Activated CD4-positive, alpha-beta T cell treated with anti-CD3 and anti-CD28 coated beads, Interleukin-2, amount 50 U/mL, for 16 hours (primary cell): ENCODE measurements at places on chromosomes 6 and 20.

GRCh38 chr6:131013495-131013894 lies 49.5 kb downstream of the EPB41L2 start:
- no peak for DNase-seq

DNA sequence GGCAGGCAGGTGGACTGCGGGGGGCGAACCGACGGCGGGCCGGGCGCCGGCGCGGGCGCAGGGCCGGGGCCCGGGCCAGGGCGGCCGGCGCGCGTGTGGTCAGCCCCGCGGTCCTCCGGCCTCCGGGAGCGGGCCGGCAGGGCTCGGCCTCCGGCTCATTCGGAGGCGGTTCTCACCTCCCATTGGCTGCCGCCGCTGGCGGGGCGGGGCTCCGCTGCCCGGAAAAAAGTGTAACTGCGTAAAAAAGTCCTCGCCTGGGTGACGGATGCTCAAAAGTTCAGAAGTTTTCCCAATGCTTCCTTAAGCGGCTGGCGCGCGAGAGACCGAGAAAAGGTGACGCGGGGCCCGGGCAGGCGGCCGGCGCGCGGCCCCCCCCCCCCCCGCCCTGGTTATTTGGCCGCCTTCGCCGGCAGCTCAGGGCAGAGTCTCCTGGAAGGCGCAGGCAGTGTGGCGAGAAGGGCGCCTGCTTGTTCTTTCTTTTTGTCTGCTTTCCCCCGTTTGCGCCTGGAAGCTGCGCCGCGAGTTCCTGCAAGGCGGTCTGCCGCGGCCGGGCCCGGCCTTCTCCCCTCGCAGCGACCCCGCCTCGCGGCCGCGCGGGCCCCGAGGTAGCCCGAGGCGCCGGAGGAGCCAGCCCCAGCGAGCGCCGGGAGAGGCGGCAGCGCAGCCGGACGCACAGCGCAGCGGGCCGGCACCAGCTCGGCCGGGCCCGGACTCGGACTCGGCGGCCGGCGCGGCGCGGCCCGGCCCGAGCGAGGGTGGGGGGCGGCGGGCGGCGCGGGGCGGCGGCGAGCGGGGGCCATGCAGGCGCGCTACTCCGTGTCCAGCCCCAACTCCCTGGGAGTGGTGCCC lies at the start of gene FOXC1:
TSS of gene FOXC1 (plus strand) at position 268 of the 849 bp plus-strand sequence. CDS start at position 799, 531 bp downstream.
- DNase-seq, result peak; percentile 54

GRCh38 chr6:31620586-31621319 lies at the start of gene PRRC2A:
Gene PRRC2A (plus strand): TSS chr6:31620715. CDS start chr6:31622790, 2,075 bp downstream.
- peak; percentile 80 for DNase-seq

DNA sequence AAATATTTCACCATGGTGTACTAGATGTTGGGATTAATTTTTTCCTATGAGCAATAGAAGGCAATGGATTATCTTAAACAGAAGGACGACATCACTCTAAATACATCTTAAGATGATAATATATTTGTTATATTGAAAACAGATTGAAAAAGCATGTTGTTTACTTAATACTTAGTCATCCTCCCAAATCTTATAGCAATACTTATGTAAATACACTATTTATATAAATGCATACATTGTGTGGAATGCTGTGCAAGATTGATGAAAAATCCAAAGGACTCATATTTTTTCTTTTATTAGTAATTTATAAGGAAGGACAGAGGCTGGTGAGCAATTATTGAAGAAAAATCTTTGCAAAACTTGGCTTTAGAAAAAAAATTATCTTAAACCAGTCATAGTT lies 593.5 kb downstream of the MMUT start:
- no peak for DNase-seq

DNA sequence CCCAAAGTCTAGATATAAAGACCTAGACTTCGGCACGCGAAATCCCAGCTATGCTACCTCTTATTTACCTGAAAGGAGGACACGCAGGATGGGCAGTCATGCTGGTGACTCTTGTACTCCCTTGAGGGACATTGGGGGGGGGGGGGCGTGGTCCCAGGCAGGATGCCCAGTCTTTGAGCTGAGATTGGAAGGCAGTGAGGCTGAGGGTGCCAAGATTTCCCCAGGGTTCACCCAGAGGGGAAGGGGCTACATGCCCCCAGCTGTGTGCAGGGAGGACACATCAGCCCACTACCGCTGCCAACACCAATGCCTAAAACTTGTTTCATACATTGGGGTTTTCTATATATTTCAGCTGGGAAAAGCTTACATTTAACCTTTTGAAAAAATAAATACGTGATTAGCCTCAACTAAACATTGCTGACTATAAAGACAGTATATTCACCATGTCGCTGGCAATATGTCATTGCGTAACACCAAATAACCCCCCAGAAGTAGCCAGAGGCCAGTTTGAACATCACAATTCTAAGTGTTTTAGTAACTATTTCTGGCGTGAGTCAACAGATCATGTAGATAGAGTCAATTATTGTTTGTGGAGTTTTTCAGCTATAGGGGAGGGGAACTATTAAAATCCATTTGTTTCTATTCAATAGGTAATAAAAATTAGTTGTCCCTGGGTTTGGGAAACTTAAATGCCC lies 21.6 kb downstream of the MGME1 start:
- no peak for DNase-seq

GRCh38 chr6:89371849-89372505 lies 19.5 kb upstream of the UBE2J1 start:
- DNase-seq, result peak; percentile 84

DNA sequence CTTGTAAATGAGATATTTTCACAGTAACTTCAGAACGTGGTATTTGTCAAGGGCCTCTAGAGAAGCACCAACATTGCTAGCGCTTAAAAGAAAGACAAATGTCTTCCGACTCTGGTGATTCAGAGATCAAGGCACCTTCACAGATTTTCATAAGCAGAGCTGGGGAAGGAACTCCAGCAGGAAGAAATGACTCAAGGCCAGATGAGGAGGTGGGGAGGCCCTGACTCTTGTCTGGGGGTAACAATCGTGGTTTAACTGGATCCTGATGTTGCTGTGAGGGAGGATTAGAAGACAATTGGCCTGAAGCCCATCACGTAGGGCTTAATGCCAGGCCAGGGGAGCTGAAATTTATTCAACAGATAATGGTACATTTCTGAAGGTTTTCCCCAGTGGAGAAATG lies 122.9 kb upstream of the QKI start:
- no peak for DNase-seq

DNA sequence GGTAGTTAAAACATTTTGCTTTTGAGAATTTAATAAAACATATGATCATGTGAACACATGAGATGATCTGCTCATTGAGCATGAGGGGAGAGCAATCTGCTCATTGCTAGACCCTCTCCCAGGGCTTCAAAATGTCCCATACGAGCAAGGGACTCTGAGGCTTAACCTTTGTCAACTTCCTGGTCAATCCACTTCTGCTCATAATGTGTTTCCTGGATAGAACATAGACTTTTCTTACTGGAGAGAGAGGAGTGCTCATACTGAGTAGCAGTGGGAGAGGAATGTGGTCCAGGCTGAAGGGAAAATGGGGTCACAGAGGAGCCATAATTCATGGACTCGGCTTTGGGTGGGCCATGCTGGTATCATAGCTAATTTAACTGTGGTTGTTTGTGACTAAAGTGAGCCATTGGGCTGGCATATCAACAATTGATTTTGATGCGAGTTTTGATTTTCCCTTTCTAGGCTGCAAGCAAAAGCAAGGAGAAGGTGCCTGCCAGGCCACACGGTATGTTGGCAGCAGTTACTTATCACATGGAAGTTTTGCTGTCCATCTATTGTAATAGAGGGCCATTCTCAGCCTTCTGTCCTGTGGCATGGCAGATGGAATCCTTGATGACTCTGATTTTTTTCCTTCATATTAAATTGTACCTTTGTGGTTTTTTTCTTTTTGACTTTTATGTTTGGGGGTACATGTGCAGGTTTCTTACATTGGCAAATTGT lies 20.8 kb upstream of the ADGRF4 start:
- no peak for DNase-seq

GRCh38 chr6:13488015-13488895 lies 855 bp upstream of the GFOD1 start:
- DNase-seq, result no peak

- DNase-seq, result no peak
Observed at GRCh38 chr6:19879663-19880062, 42.5 kb downstream of the ID4 start.

- DNase-seq, result peak; percentile 63
Observed at GRCh38 chr6:328136-328670, 35.9 kb downstream of the DUSP22 start.

- no peak for DNase-seq
Observed at GRCh38 chr20:6606651-6607050, 160.8 kb upstream of the BMP2 start.

- DNase-seq, result no peak
Observed at GRCh38 chr20:2252419-2252997, 43.3 kb upstream of the TGM3 start.

GRCh38 chr20:53126185-53126584 lies 154.0 kb downstream of the TSHZ2 start:
- no peak for DNase-seq

DNA sequence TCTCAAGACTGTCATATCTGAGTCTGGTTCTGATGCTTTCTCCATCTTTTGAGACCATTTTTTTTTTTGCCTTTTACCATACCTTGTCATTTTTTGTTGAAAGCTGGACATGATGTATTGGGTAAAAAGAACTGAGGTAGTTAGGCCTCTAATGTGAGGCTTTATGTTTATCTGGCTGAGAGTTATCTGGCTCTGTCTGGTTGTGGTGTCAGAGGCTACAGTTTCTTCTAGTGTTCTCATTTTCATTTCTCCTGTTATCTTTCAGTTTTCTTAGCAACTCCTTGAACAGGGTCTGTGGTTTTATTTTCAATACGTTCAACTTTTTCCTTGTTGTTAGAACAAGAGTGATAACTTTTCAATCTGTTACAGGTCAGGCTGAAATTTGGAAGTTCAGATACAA lies 49.2 kb upstream of the ATXN1 start:
- no peak for DNase-seq

DNA sequence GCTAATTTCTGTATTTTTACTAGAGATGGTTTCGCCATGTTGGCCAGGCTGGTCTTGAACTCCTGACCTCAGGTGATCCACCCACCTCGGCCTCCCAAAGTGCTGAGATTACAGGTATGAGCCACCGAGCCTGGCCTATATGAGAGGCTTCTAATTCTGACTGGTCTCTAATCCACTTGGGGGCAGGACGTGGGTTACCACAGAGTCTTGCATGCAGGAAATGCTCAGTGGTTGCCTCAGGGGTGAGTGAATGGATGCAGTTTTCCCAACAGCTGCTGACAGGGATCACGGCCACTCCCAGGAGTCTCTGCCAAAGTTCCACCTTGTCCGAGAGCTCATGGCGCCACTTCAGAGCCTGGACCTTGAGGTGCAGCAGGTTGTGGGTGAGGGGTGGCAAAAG lies 6.4 kb upstream of the FANCE start:
- peak; percentile 34 for DNase-seq

GRCh38 chr20:34305333-34306230 lies 2.4 kb upstream of the AHCY start:
- DNase-seq, result no peak

DNA sequence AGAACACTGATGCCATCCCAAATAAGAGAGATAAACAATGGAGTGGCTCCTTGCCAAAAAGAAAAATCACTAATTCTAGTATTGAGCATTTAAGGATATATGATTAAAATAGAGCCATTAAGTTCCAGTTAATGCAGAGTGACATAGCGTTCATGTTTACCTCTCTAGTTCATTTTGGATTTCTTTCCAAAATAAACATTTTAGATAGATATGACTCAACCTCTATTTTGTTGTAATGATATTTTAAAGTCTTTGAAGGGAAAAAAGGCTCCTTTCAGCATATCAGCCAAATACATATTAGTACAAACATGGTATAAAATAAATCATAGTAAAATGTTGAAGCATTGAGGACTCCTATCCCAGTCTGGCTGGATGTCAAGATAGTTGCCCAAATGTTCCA lies 33.4 kb downstream of the RWDD2A start:
- no peak for DNase-seq

DNA sequence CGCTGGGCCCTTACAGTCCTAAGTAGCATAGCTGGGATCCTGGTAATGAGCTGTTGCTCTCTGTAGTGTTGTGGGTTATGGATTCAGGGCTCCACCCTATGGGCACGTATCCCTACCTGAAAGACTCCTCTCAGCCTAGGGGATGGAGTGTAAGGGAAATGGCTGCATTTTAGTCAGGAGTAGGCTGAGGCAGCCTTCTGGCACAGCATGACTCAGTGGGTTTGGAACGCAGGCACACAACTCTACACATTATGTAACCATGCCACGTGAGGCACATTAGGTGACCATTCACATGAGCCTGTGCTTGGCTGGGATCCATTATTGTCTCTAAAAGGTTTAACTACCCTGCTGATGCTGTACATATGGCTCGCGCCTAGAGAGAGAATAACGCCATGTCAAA lies 27.8 kb downstream of the HDDC2 start:
- no peak for DNase-seq

DNA sequence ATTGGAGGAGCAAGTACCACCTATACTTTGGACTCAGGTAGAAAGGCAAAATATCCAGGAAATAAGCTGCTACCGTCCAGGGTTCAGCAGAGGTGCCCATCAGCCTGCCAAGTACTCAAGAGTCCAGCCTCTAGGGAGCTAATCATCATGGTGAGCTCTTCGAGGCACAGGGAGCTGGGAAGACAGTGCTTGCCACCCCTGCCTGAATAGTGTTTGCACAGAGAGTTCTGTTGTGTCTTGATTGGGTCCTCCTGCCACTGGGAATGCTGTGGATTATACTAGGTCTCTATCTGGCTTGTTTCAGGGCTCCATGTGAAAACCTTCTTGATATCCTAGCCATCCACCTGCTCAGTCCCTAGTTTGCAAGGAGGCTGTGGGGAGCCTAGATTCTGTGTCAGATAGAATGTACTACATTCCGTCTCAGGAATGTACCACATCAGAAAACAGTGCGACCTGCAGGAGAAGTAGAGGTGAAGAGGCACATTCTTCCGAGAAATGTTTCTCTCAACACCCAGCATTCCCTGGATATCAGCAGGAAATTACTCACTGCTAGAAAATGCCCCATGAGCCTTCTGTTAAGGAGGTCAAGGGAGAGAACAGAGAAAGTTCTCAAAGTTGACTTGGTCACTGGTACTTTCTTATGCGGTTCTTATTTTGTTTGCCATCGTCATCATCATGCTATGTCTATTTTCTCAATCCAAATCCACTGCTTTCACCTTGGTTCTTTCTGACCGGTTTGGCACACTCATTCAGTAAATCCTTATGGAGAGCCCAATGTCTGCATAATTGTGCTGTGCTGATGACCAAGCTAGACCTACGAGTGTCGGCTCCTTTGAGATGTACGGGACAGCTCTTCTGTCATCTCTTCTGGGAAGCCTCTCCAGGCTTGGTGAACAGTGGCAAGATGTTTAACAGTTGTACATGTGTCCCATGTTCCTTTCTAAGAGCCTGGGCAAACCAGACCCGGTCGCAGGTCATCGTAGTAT lies 30.7 kb downstream of the PTPN1 start:
- no peak for DNase-seq

DNA sequence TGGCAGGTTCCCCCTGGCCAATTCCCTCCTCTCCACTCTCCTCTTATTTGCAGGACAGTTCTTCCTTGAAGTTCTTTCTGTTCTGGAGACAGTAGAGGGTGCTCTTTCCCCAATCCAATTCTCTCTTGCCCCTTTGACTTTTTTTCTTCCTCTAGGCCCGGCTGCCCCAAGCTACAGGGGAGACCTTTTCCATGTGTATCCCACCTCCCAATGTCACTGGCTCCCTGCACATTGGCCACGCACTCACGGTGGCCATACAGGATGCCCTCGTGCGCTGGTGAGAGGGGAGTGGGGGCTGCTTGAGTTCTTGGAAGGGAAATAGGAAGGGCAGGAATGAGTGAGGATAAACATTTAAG lies 1.5 kb downstream of the VARS2 start:
- peak; percentile 44 for DNase-seq

GRCh38 chr20:47019121-47019824 lies 124.6 kb downstream of the EYA2 start:
- no peak for DNase-seq
